ENCODE measurements at places on chromosomes 4 and X. TPM values are rescaled to one million over a fixed set of nuclear protein-coding genes. Genes with fewer than 3 reads are reported as not detected.

GRCh38 chr4:95551653-95552052 lies 2.9 kb upstream of the UNC5C start:
- no peak for DNase-seq

DNA sequence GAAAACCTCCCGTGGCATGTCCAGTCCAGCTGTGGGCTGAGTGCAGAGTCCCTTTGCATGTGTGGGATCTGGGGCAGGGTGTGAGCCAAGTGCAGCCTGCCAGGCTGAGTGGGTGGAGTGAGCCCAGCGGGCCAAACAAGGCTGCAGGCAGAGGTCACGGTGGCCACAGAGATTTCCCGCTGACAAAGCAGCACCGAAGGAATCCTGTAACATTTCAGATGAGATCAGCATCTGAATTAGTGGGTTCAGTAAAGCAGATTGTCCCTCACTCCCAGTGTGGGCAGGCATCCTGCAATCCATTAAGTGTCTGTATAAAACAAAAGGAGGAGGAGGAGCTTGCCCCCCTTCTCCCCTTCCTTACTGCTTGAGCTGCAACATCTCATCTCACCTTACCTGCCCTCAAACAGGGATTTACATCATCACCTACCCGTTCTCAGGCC lies 324.4 kb downstream of the FAT4 start:
- DNase-seq, result no peak

Gene KCNIP4
- not detected for total RNA-seq

DNA sequence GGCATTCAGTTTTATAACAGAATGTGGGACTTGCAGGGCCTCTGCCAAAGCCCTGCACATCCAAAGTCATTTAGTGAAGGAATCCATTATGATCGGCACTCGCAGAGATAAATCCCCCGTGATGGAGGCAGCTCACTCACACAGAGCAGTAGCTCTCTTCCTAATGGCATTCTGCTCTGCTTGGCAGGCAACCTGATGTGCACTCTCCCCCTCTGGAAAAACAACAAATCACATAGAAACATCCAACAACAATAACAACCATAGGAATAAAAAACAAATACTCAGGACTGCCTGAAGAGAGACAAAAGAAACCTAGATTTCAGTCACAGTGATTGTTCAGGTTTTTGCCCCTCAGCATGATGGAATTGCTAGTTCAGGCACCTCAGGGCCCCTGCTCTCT lies 59.7 kb downstream of the NAA11 start:
- DNase-seq, result no peak

DNA sequence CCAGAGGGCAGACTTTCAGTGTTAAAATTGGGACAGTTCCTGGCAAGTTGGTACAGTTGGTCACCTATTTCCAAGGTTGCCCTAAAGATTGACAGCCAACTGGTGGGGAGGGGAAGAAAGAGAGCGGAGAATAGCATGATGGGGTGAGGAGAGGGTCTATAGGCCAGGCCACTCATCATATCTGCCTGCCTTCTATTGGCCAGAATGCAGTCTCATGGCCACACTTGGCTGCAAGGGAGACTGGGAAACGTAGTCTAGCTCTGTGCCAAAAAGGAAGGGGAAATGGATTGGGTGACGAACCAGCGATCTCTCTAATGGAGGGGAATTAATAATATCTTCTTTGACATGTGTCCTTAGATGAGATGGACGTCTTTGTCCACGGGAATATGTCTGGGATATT lies 197.4 kb upstream of the ATP6AP2 start:
- DNase-seq, result no peak

DNA sequence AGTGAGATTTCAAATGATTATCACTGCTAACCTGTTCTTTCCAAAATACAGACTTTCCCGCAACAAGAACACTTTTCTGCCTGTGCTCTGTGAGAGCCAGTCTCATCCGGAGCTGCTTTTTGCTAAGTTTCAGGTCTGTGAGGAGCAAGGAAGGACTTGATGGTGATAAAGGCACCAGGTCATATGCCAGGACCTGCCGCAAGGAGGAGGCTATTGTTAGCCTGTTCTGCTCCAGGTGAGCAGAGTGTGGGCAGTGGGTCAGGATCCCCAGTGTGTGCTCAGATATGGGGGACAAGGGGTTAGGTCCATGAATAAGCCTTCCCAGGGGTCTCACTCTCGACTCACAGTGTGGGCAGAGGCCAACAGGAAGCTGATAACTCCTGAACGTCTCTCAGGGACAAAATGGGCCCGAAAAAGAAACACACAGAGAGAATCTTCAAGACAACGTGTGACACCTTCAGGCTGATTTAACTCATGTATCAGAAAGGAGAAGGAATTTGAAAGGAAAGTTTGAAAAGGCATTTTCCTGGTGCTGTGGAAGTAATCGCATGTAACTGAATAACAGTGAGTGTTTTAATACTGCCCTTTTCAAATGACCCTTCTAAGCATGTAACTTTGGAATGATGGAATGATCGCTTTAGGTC lies 57.7 kb upstream of the PDLIM3 start:
- DNase-seq, result no peak

- no peak for DNase-seq
Measured at GRCh38 chrX:129783291-129783713, 3.6 kb downstream of the SASH3 start.

DNA sequence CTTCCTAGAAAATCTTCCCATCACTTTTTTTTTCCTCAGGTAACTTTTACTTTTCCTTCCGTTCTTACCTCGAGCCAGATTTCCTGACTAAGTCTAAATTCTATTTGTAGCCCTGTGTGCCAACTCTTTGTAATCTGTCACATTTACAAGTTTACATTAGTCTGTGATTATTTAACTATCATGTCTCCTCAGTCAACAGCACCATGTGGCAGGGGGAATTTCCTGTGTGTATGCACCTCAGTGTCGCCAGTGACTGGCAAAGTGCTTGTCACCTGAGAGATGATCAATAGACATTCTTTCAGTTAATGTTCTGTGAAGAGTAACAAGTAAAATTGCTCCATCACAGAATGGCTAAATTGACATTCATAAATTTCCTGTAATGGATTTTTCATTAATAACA lies 468.5 kb downstream of the PDGFC start:
- DNase-seq, result no peak

DNA sequence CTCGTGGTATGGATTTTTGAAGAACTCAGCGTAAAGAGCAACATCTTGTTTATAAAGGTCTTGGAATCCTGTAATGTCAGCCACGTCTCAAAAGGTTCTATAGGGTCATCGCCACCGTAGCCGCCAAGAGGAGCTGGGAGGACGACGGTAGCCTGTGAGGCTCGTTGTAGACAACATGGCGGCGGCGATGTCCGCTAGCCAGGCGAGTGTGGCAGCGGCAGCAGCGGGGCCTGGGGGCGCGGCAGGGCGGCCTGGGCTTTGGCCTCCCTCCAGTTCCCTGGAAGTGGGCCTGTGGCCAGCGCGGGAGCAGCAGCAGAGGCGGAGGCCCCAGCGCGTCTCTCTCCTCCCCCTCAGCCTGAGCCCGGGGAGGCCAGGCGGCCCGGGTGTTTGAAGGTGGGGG lies 143.5 kb upstream of the PBDC1 start:
- no peak for DNase-seq

GRCh38 chr4:158121161-158121579 lies 51.7 kb downstream of the GASK1B start:
- no peak for DNase-seq

DNA sequence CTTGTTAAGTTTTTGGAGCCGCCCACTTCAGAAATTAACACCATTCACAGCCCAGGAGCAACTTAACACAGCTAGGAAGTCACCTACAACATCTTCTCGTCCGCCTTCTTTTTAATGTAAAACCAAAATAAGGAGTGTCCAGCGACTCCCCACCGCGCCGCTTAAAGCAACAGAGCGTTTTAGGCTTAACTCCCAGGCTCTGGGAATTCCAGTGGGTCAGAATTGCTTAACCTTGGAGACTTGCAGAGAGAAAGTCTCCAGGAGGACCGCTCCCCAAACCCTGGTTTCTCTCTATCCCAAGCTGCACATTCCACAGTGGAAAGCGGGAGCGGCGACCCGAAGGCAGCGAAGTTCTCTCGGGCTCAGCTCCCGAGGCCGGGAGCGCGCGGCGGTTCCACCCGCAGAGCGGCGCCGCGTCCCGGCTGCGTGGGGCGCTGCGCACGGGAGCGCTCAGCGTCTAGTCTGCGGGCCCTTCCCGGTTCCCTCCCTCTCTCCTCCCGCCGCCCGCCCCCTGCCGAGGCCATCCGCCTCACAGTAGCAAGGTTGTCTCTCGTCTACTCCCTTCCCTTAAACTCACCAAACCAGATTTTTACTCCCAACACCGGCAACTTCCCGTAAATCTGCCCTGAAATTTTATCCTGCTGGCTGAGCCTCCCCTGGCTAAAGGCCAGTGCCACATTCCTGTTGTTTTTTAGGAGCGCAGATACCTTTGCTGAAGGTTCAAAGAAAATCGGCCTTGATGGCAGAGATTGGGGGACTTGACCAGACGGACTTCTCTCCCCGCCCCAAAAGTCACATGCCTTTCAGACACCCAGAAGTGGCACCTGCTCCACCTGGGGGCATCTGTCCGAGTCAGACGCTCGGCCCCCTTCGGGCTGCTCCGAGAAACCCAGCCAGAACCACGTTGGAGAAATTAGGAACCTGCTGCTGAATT lies at the start of gene RBM47:
TSS of gene RBM47 (minus strand) at position 464 of the 934 bp plus-strand sequence. CDS start 190,971 bp downstream, outside the sequence.
- peak; percentile 96 for DNase-seq

Data from left lung (tissue), 14 donors.